NCI-H524 treated with DMSO at 0.1 percent for 48 hours (cell line): ENCODE measurements at places on chromosomes 6 and 20.
A peak's percentile ranks its signal among the peaks of the same experiment; 100 is the strongest.

DNA sequence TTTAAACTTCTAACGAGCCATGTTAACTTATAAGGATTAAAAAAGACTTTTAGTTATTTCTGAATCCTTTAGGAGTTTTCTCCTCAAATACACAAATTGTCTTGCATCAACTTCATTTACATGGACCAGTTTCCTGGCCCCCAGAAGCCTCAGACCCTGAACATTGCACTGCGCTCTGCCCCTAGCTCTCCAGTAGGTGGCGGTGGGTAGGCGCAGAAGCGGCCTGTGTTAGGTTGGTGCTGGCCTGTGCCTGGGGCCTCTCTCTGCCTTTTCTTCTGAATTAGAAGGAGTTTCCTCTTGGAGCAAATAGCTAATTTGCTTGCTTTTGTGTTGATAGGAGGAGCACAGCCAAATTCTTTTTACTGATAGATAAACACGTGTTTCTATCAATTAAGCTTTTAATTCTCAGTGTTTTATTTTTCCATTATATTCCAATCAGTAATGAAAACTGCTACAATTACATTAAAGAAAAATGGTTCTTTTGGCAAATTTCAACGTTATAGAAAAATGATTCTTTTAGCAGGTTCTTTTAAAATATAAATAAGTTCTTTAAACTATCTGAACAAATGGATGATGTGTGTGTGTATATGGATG, 44.4 kb downstream of the DTD1 start:
- peak; percentile 52 for DNase-seq

GRCh38 chr20:58749979-58750378, 57.4 kb downstream of the NPEPL1 start:
- no peak for DNase-seq

DNA sequence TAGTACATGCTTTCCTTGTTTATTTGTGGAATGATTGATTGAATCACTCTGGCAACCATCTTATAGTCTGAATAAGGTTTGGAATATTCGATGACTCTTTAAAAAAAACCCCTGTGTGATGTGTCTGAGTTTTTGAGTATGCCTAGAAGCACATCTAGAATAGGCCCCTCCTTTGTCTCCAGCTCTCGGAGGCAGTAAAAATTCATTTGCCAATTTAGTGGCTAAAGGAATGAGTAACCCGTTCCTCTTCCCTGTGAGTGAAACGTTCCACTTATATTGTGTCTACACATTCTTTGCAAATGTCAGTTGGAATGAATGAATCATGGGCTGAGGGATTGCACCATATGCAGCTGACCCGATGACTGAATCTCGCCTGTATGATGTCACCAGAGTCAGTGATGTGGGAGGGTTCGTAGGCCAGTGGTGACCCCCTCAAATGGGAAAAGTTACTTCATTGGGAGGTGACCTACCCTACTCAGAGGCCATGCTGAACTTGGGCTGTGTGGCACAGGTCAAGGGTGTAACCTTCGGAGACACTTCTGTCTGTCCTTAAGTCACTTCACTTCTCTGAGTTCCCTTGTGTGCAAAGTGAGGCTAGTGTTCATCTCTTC, 21.6 kb downstream of the MOCS3 start:
- DNase-seq, result no peak

DNA sequence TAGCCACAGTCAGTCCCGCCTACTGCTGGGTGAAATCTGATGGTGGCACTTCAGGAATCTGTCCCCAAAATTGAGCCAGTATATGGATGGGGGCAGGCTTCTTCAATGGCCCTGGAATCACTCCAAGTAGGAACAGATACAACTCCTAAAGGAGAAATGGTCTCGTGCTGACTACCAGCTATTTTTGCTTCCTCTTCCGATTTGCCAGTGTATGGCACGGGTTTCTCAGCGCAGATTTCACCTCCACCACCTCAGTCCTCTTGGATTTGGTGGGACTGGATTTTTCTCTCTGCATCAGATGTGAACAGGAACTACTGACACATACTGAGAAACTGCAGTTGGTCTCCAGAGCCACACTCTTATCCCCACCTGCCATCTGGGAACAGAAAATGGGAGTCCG, 27.2 kb downstream of the PNPLA1 start:
- no peak for DNase-seq

- DNase-seq, result no peak
Observed at GRCh38 chr6:30446259-30446658, 43.0 kb upstream of the HLA-E start.

DNA sequence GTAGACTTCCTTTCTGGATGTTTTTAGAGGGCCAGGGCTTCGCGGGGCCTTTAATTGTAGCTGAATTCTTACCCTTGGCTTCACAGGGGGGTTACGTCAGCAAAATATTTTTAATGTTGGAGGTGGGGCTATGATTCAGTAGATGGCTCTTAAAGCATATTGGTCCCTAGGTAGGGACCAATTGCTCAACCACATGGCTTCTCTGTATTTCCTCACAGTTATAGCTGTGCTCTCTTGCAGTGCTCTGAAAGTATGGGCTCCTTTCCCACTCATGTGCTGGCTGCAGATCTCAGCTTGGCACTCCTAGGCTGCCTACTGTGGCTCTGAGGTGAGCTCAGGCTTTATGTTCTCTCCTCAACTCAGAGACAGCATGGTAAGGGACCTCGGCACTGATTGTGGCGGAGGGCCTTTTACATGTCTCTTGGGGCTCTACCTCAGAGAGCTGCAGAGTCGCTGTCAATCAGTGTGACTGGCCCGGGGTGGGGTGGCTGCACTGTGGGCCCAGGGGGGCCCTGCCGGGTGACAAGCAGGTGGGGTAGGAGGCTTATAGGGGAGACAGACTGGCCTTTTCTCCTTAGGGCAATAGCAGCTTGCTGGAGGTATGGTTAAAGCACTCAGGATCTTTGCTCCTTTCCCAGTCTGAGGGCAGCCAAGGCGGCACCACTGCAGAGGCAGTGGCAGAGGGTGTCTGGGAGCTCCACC, 318.0 kb downstream of the DOK5 start:
- DNase-seq, result no peak

DNA sequence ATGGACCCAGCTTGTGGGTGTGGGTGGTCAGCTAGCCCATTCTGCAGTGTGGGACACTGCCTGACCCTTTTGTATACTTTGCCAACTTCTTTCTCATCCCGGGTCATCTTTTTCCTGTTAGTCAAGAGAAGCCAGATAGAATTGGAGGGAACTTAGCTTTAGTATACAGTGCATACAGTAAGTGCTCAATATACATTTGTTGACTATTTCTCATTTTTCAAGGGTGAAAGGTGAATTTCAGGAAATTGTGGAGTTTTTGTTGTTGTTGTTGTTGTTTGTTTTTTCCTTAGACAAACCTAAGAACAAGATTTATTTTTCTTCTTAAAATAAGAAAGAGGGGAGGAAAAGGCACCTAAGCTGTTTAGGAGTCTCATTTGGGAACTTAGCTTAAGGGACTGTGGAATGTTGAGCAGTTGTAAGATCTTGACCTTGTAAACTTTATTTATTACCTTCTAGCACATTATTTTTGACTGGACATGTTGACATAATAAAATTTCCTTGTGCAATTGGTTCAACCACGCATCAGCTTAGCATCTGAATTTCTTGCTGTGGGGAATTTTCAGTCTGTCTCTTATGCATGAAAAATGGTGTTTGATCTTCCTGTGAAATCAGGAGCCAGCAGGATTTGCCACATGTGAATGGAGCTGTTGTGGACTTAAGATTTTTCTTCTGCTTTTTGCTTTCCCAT, 113.6 kb downstream of the ARID1B start:
- DNase-seq, result no peak

- no peak for DNase-seq
Observed at GRCh38 chr20:41245086-41245707, 72.3 kb downstream of the ZHX3 start.

GRCh38 chr6:148565321-148565926, 181.4 kb upstream of the UST start:
- no peak for DNase-seq

- DNase-seq, result no peak
Observed at GRCh38 chr20:1907586-1907985, 12.4 kb downstream of the SIRPA start.

GRCh38 chr6:24252280-24252679, 105.6 kb downstream of the DCDC2 start:
- no peak for DNase-seq

GRCh38 chr6:121344539-121344938, 10.3 kb upstream of the TBC1D32 start:
- DNase-seq, result no peak

DNA sequence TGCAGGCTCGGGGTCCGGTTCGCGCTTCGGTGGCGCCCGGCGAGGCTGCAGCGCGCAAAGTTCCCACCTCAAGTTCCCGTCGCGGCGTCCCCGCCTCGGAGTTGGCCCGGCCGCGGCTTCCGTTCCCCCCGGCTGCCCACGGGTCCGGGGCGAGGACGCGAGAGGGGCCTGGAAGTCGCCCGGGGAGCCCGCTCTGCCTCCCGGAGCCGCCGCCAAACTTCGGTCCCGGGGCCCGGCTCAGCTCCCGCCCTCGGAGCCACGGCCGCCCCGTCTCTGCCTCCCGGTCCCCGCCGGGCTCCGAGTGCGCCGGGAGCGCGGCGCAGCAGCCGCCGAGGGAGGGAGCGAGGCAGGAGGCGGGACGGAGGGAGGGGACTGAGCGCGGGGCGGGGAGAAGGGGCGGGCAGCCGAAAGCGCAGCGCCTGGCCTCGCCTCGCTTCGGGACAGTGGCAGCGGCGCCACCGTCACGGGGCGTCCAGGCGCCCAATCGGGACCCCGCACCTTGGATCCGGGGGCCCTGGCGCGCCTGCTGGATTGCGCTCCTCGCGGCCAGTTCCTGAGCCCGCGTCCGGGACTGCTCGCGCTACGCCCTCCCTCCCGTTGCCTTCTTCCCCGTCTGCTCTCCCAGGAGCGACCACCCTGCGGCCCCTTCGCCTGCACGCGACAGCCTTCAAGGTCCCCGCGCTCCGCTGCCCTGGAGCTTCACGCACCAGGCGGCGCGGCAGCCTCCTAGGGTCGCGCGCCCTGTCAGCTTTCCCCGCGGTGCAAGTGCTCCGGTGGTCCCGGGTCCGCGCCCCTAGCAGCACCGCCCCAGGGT, at the start of gene KCNG1:
KCNG1 (minus strand) TSS at position 305 of the 814 bp plus-strand sequence. CDS start 12,769 bp downstream, outside the sequence.
- no peak for DNase-seq

GRCh38 chr6:79777713-79778579, 146.8 kb downstream of the SH3BGRL2 start:
- DNase-seq, result no peak

DNA sequence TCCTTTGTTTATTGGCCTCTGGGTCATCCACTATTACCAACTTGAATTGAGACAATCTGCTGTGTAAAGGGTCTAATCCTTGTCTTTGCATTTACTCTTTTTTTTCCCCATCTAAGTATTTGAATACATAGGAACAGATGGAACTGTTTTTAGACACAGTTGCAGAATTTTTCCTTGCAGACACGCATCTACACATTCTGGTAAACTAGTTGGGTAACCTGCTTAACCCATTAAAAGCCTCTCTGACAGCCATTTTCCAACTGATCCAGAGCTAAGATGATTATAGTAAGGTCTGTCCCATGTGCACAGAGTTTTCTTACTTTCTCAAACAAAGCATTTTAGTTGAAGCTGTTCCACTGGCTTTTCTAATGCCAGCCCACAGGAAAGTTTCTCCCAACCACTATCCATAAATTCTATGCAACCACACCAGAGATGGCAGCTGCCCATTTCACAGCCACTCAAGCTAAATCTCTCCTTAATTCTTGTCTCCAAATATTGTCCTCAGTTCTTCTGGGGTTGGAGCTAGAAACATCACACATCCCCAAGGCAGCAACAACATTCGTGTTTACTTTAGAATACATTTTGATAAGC, 492.1 kb downstream of the MAFB start:
- no peak for DNase-seq

- no peak for DNase-seq
Observed at GRCh38 chr20:51514249-51514648, 28.3 kb downstream of the NFATC2 start.

DNA sequence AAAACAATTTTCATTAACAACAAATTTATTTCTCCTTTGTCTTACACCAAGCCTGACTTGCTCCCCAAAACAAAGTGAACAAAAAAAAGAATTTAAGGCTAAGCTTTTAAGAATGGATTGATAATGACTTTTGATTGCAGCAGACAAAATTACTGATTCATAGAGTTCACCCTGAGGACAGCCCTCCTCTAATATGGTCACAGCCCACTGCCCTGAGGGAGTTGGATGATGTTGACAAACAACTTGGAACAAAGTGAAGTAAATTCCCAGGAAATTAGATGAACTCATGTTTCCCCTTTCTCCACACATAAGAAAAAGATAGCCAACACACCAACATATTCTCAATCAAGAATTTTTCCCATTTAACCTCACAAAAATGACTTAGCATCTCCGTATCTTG, 7.7 kb upstream of the ISM1 start:
- no peak for DNase-seq
